ENCODE measurements at places on chromosomes 6 and 20. TPM values are rescaled to one million over a fixed set of nuclear protein-coding genes. Genes with fewer than 3 reads are reported as not detected.

RSPH9 gene
- not detected for total RNA-seq

SLC2A4RG gene
- 64.9 TPM for total RNA-seq

PERP gene
- 24.8 TPM for total RNA-seq

GRCh38 chr6:7545316-7546019 lies 4.0 kb downstream of the DSP start:
- no peak overlapping the region for H3K27ac ChIP-seq
- H3K4me1 ChIP-seq = peaks cover 29% of the 10 kb centered on the region
- H3K27me3 ChIP-seq = no peaks in the 10 kb centered on the region
- H3K36me3 ChIP-seq = peaks cover 3% of the 10 kb centered on the region
- no peak for DNase-seq

GRCh38 chr20:2311329-2311728 lies 15.5 kb downstream of the TGM3 start:
- H3K27ac ChIP-seq = peak overlapping the region; percentile 99
- no peak overlapping the region for H3K4me3 ChIP-seq
- H3K27me3 ChIP-seq = no peaks in the 10 kb centered on the region
- H3K4me1 ChIP-seq = peaks cover 33% of the 10 kb centered on the region
- DNase-seq = peak; percentile 56

DNA sequence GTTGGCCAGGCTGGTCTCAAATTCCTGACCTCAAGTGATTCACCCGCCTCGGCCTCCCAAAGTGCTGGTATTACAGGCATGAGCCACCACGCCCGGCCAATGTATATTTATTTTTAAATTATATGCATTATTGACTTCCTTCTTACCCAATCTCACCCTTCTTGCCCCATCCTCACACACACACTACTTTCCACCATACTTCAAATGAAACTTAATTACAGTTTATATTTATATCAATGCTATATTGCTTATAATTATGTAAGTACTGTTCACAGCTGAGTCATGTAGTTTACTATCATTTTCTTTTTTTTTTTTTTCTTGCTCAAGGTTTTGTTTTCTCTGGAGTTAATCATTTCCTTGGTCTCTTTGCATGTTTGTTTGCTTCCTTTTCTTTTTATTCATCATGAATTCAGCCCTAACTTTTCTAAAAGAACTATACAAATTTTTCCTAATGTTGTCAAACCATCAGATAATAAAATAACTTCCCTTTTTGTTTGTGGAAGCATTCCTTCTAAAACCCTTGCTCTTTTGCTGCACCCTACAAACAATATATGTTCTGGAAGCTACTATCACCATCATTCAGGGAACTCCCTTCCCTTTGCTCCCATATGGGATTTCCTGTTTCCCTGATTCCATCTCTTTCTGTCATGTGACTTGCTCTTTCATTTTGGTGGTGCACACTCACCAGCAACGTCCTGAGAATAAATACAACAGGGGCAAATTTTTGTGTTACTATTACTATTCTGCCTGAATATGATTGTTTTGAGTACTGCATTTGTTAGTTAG lies 201.7 kb upstream of the SASH1 start:
- DNase-seq = peak; percentile 19
- H3K4me1 ChIP-seq = no peaks in the 10 kb centered on the region
- H3K27me3 ChIP-seq = peaks cover 6% of the 10 kb centered on the region
- H3K27ac ChIP-seq = no peak overlapping the region

DNA sequence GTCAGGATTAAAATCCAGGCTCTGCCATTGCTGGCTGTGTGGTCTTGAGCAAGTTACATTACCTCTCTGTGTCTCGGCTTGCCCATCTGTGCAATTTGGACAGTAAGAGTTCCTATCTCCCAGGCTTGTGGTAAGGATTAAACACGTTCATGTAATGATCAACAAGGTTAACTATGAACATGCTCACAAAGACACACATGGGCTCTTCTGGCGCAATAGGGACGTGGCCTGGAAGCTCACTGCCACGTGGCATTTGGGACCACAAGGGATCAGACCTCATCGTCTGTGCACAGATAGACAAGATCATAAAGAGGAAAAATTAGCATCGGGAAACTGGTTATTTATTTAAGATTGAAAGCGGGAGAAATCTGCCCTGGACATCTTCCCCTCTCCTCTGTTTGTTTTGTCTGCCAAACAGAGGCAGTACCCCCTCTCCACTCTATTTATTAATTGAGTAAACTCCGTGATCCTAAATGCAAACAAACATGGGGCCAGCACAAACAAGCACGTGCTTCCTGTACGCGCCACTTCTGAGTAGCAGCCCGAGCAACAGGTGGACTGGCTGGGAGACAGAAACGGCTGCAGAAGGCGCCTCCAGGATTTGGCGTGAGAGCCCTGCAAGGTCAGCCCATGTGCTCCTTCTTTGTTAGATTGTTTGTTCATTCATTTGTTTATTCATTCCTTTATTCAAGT lies 95.0 kb downstream of the CDH26 start:
- no peak for DNase-seq
- H3K27me3 ChIP-seq = no peaks in the 10 kb centered on the region
- no peak overlapping the region for H3K27ac ChIP-seq
- no peaks in the 10 kb centered on the region for H3K36me3 ChIP-seq
- H3K4me1 ChIP-seq = peaks cover 9% of the 10 kb centered on the region
- H3K4me3 ChIP-seq = no peak overlapping the region

DNA sequence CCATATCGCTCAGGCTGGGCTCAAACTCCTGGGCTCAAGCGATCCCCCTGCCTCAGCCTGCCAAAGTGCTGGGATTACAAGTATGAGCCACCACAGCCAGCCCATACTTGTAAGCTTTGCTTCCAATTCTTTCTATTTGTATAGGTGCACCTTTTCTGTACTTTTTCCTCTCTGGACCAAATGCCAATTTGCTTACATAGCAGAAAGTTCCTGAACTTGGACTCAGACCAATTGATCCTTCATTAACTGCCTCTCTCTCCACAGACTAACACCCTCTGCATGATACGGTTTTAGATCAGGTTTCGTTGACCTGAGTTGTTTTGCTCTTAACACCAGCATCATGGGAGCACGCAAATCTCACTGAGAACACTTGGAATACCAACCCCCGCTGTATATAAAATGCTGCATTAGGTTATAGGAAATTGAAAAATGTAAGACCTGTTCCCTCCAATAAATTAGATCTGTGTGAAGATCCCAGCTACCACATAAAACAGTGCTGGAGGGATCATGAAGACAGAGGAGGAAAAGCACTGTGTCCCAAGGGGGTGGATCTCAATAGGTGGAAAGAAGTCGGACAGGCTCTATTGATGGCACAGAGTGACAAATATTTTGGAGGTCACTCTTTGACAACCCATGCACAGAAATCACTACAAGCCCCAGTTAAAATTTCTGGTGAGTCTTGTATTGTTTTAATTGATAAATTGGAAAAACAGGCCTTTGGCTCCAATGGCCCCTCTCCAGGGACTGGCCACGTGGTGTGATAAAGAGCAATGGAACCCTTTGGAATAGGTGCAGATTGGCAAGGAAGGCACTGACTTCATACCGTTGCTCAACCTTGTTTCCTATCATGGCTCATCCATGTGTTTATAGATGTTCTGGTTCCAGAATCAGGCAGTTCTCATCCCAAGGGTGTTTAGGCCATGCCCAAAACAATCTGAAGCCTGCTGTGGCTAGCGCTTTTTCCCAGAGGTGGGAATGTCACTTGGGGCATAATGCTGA lies 51.2 kb downstream of the ISM1 start:
- H3K36me3 ChIP-seq = no peaks in the 10 kb centered on the region
- DNase-seq = peak; percentile 8
- no peak overlapping the region for H3K4me3 ChIP-seq
- H3K4me1 ChIP-seq = no peaks in the 10 kb centered on the region
- no peak overlapping the region for H3K27ac ChIP-seq
- H3K27me3 ChIP-seq = peaks cover 10% of the 10 kb centered on the region

DNA sequence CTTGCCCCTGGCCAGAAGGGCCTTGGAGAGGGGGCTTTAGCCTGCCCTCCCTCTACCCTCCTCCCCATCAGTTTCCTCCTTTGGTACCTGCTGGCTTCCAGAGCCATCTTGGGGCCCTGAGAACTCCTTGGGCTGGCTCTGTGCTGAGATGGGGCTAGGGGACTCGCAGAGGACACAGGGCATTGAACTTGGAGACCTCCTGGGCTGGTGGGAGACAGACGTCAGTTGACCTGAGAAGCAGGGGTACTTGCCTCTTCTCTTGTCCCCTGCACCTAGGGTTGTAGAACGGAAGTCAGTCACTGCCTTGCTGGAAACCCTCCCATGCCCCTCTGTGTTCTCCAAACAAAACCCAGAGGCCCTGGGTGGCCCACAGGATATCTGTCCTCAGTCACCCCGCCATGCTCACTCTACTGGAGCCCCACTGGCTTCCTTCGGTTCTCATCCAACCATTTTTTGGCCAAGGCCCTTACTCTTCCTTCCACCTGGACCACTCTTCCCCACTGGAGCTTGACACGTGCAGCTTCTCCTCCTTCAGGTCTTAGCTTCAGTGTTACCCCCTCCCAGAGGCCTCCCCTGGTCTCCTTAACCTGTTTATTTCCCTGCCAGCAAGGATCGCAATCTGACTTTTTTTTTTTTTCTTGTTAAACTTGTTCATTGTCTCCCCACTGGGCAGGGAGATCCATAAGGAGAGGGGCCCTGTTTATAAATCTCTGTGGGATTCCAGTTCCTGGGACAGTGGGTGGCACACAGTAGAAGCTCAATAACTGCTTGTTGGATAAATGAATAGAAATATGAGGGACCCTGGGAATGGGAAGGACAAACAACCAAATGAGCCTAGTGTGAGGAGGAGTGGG lies 971 bp downstream of the RBCK1 start:
- DNase-seq = peak; percentile 38
- H3K36me3 ChIP-seq = 0 out of 2 replicates have a peak, but pooled peaks cover 4% of the 10 kb centered on the region
- peaks cover 20% of the 10 kb centered on the region for H3K4me1 ChIP-seq
- peak overlapping the region; percentile 83 for H3K27ac ChIP-seq

- no peaks in the 10 kb centered on the region for H3K27me3 ChIP-seq
- no peaks in the 10 kb centered on the region for H3K4me1 ChIP-seq
- no peak for DNase-seq
- no peaks in the 10 kb centered on the region for H3K36me3 ChIP-seq
- no peak overlapping the region for H3K4me3 ChIP-seq
- H3K27ac ChIP-seq = no peak overlapping the region
These were observed 232.8 kb downstream of the GRIK2 start for GRCh38 chr6:101626269-101626668.

GRCh38 chr6:144008846-144009245 lies 787 bp upstream of the PLAGL1 start:
- H3K4me3 ChIP-seq = no peak overlapping the region
- no peaks in the 10 kb centered on the region for H3K36me3 ChIP-seq
- no peak for DNase-seq
- H3K27ac ChIP-seq = no peak overlapping the region
- H3K4me1 ChIP-seq = peaks cover 5% of the 10 kb centered on the region

- H3K27ac ChIP-seq = no peak overlapping the region
- H3K27me3 ChIP-seq = no peaks in the 10 kb centered on the region
- no peak overlapping the region for H3K4me3 ChIP-seq
- no peaks in the 10 kb centered on the region for H3K36me3 ChIP-seq
These were observed 109.8 kb upstream of the TMEM170B start for GRCh38 chr6:11427723-11428245.

DNA sequence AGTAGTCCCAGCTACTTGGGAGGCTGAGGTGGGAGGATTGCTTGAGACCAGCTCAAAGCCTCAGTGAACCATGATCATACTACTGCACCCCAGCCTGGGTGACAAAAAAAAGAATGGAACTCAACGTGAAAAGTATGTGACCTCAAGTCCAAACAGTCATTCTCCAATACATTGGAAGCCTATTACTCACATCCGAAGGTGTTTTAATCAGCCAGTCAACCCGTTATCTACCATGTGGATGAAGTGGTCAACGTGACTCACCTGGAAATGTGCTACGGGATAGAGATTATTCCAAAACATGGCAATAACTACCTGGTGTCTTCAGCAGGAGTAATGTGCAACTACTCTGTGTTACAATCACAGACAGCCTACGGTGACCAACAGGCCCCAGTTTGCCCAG lies 85.8 kb upstream of the TOP1 start:
- no peaks in the 10 kb centered on the region for H3K27me3 ChIP-seq
- no peak overlapping the region for H3K27ac ChIP-seq

GRCh38 chr6:28794175-28795002 lies 129.4 kb downstream of the TRIM27 start:
- peak; percentile 88 for DNase-seq
- peaks cover 8% of the 10 kb centered on the region for H3K4me1 ChIP-seq
- no peaks in the 10 kb centered on the region for H3K36me3 ChIP-seq
- H3K27me3 ChIP-seq = no peaks in the 10 kb centered on the region
- no peak overlapping the region for H3K27ac ChIP-seq
- H3K4me3 ChIP-seq = peak overlapping the region; percentile 72

GRCh38 chr6:16718356-16718755 lies 42.9 kb downstream of the ATXN1 start:
- no peaks in the 10 kb centered on the region for H3K27me3 ChIP-seq
- no peak overlapping the region for H3K27ac ChIP-seq
- H3K4me1 ChIP-seq = peaks cover 19% of the 10 kb centered on the region
- H3K4me3 ChIP-seq = no peak overlapping the region
- no peaks in the 10 kb centered on the region for H3K36me3 ChIP-seq
- no peak for DNase-seq

DNA sequence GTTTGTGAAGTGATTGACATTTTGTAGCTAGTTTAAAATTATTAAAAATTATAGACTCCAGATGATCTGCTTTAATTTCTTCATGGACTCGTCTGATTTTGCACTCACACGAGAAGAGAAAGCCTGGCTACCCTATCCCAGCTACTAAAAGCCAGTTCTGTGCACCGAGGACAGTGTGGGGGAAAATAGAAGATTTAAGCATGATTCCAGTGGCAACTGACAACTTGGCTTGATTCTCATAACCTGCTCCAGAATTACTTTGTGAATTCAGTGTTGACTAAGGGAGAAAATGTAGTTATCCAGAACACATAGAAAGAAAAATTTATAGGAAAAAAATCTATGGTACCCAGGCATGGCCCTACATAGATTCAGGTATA lies 88.7 kb downstream of the SNAP25 start:
- no peaks in the 10 kb centered on the region for H3K36me3 ChIP-seq
- peaks cover 25% of the 10 kb centered on the region for H3K27me3 ChIP-seq
- peak; percentile 19 for DNase-seq
- H3K4me1 ChIP-seq = peaks cover 50% of the 10 kb centered on the region
- no peak overlapping the region for H3K4me3 ChIP-seq

GRCh38 chr20:5354901-5355300 lies 38.1 kb upstream of the PROKR2 start:
- DNase-seq = no peak
- no peak overlapping the region for H3K27ac ChIP-seq
- H3K4me3 ChIP-seq = no peak overlapping the region
- H3K4me1 ChIP-seq = peaks cover 18% of the 10 kb centered on the region

- peaks cover 42% of the 10 kb centered on the region for H3K4me1 ChIP-seq
- H3K27ac ChIP-seq = peak overlapping the region; percentile 63
- DNase-seq = peak; percentile 94
- no peaks in the 10 kb centered on the region for H3K27me3 ChIP-seq
- H3K36me3 ChIP-seq = no peaks in the 10 kb centered on the region
These were observed 33.9 kb upstream of the STXBP5 start for GRCh38 chr6:147170269-147170668.

- no peak for DNase-seq
- no peak overlapping the region for H3K27ac ChIP-seq
- H3K36me3 ChIP-seq = no peaks in the 10 kb centered on the region
- no peaks in the 10 kb centered on the region for H3K4me1 ChIP-seq
These were observed 188.6 kb downstream of the ZDHHC14 start for GRCh38 chr6:157569543-157569942.

Measured in GM23248 (cell line).